ENCODE measurements at places on chromosomes 1 and 21. TPM values are rescaled to one million over a fixed set of nuclear protein-coding genes. Genes with fewer than 3 reads are reported as not detected.

DNA sequence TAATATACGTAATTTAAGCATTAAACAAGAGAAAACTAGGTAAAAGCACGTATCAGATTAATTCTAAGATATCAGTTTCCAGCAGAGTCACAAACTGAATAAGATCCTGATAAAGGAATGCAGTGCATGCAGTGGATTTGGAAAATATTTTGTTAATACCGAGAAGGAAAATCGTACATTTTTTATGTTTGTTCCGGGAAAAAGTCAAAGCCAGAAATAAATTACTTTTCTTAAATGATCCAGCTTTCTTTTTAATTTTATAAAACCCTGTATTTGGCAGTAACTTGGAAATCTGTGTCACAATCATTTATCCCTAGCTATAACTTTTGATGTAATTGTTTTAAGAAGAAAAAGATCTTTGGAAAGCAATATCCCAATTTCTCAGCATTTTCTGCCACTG, 955 bp downstream of the PALMD start:
- peaks cover 24% of the 10 kb centered on the region for H3K27me3 ChIP-seq
- DNase-seq: no peak
- H3K36me3 ChIP-seq: no peaks in the 10 kb centered on the region
- H3K27ac ChIP-seq: no peak overlapping the region
- H3K4me1 ChIP-seq: no peaks in the 10 kb centered on the region

GRCh38 chr1:85365851-85366250, 89.4 kb upstream of the BCL10 start:
- peaks cover 16% of the 10 kb centered on the region for H3K27me3 ChIP-seq
- H3K27ac ChIP-seq: no peak overlapping the region
- no peaks in the 10 kb centered on the region for H3K36me3 ChIP-seq
- no peak overlapping the region for H3K4me3 ChIP-seq

DNA sequence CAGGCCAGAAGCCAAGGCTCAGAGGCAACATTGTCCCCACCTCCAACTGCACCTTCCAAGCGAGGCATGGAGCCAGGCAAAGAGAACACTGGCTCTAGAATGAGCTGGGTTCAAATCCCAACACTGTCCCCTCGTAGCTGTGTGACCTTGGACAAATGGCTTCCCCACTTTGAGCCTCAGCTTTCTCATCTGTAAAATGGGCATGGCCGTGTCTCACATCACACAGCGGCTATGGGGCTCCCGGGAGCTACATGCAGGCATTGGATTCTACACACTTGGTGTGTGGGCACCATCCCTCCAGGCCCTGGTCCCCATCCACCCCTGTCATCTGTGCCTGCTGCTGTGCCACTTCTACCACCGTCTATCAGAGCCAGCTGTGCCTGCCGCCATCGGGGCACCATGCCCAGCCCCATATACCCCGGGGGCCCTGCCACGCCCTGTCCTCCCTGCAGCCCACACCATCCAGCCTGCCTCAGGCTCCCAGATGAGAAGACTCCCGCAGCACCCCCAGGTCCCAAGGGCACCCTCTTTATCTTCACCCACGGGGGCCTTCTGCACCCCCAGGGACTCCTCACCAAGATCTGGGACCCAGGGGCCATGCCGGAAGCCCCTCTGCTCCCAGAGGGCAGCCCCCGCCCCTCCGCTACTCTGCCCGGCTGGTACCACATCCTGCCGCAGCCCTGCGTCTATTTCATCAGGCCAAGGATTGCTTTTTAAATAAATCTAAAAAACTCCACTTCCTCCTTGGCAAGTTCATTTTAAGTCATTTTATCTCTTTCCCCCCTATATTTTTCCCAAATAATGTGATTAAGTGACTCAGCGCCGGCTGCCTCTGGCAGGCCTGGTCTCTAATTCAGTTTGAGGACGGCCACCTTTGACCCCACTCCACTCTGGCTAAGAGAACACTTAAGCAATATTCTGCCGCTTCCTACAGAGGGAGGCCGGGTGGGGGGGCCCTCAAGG, 107.8 kb upstream of the TARDBP start:
- peaks cover 36% of the 10 kb centered on the region for H3K4me1 ChIP-seq
- peak; percentile 65 for DNase-seq

GRCh38 chr1:179126338-179127060, 44.6 kb downstream of the TOR3A start:
- no peak overlapping the region for H3K4me3 ChIP-seq
- no peaks in the 10 kb centered on the region for H3K27me3 ChIP-seq
- peaks cover 22% of the 10 kb centered on the region for H3K4me1 ChIP-seq
- no peak for DNase-seq

DNA sequence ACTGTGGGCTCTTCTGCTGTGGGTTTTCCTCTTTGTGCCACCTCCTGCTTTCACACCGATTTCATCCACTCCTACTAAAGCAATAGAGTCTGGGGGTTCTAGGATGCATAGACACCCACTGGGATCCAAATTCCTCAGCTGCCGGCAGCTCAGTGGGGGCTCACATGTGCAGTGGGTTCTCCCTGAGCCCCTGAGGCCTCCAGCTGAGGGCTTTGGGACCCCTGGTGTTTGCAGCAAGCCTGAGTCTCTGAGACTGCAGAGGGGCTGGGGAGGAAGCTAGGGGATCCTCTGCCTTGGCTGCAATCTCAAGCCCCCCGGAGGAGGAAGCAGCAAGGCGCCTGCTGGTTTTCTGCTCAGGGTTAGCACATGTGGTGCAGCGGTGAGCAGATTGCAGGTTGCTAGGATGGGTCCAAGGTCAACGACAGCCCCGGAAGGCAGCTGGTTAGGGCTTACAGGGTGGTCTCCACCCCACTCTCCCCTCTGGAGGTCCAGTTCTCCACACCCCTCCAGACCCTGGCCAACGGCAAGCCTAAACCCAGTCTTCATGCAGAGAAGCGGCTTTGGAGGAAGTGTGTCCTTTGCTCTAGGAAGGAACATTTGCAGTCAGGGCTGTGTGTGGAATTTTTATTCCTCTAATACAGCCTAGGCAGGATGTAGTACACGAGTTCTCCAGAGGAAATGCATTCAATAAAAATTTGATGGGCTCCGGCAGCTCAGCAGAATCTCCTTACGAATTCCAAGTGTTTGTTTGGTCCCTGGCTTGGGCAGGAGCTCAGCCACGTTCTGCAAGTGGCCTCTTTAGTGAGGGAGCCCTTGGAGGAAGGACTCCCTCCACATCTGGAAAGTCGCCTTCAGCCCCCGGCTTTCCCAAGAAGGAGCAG, 269.1 kb upstream of the VAMP3 start:
- no peaks in the 10 kb centered on the region for H3K27me3 ChIP-seq
- H3K4me1 ChIP-seq: no peaks in the 10 kb centered on the region
- no peak overlapping the region for H3K27ac ChIP-seq
- no peaks in the 10 kb centered on the region for H3K36me3 ChIP-seq

DNA sequence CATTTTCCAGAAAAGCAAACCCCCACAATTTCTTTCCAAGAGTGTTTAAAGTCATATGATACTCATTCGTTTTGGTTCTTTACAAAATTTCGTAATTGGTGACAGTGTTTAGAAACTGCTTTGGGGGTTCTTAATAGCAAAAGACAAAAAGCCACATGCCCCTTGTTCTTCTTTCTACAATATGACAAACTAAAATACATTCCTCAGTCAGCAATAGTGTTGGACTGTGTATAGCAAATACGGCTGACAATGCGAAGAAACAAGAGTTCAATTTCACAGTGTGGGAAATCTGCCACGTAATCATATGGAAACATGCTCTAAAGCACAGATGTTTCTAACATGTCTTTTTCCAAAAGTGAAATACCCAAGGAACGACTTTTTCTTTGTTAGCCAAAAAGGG, 7.6 kb upstream of the IFNAR1 start:
- no peak for DNase-seq
- no peak overlapping the region for H3K27ac ChIP-seq
- H3K4me3 ChIP-seq: no peak overlapping the region

GRCh38 chr1:6588128-6588892, 8.5 kb downstream of the ZBTB48 start:
- no peak for DNase-seq
- H3K27ac ChIP-seq: peak overlapping the region; percentile 55
- H3K27me3 ChIP-seq: no peaks in the 10 kb centered on the region
- peaks cover 39% of the 10 kb centered on the region for H3K4me1 ChIP-seq
- no peak overlapping the region for H3K4me3 ChIP-seq

- no peak within 1 kb of the TSS for H3K4me3 ChIP-seq
- no peak for DNase-seq
- H3K27ac ChIP-seq: no peak within 1 kb of the TSS
- H3K27me3 ChIP-seq: peaks cover 45% of the 10 kb centered on the region
Observed at GRCh38 chr1:182061594-182061993, at the start of gene ZNF648. Gene ZNF648, minus strand, starts transcription at chr1:182061712. Its CDS starts 3,702 bp downstream, at chr1:182058010.

- H3K36me3 ChIP-seq: no peaks in the 10 kb centered on the region
- no peaks in the 10 kb centered on the region for H3K27me3 ChIP-seq
- no peak for DNase-seq
- H3K4me3 ChIP-seq: no peak overlapping the region
- no peak overlapping the region for H3K27ac ChIP-seq
Observed at GRCh38 chr1:2353551-2354438, 37.6 kb downstream of the MORN1 start.

GRCh38 chr1:10074059-10074851, 41.5 kb downstream of the UBE4B start:
- H3K36me3 ChIP-seq: peaks cover 7% of the 10 kb centered on the region
- no peaks in the 10 kb centered on the region for H3K27me3 ChIP-seq
- H3K4me1 ChIP-seq: peaks cover 21% of the 10 kb centered on the region
- peak; percentile 78 for DNase-seq

- peaks cover 92% of the 10 kb centered on the region for H3K36me3 ChIP-seq
- peaks cover 79% of the 10 kb centered on the region for H3K4me1 ChIP-seq
- peak overlapping the region; percentile 94 for H3K27ac ChIP-seq
- DNase-seq: no peak
- no peaks in the 10 kb centered on the region for H3K27me3 ChIP-seq
- H3K4me3 ChIP-seq: peak overlapping the region; percentile 66
Observed at GRCh38 chr1:154158307-154159125, 3.6 kb upstream of the NUP210L start.

- DNase-seq: no peak
- no peaks in the 10 kb centered on the region for H3K36me3 ChIP-seq
Observed at GRCh38 chr1:87393445-87394085, 64.9 kb downstream of the LMO4 start.

- H3K4me1 ChIP-seq: peaks cover 46% of the 10 kb centered on the region
- no peaks in the 10 kb centered on the region for H3K27me3 ChIP-seq
- H3K27ac ChIP-seq: peak overlapping the region; percentile 48
- peaks cover 5% of the 10 kb centered on the region for H3K36me3 ChIP-seq
Observed at GRCh38 chr1:226884966-226885820, 14.8 kb downstream of the PSEN2 start.

DNA sequence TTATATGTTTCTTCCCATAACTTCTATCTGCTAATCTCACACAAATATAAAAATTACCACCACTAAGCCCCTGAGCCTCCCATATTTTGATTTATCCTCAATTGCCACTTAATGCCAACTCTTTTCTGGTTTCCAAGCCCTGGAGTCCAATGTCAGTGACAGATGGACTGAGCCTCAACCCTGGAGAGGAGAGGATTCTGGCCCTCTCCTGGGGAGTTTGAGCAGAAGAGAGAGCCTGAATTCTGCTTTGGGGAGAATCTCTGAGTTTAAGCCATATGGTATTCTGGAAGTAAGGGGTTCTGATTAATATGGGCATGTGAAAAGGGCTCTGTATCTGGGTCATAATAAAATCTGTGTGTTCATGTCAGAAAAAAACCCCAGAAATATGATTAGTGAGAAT, 8.5 kb downstream of the CADM3 start:
- no peak for DNase-seq
- no peaks in the 10 kb centered on the region for H3K4me1 ChIP-seq
- H3K27ac ChIP-seq: no peak overlapping the region
- peaks cover 20% of the 10 kb centered on the region for H3K27me3 ChIP-seq
- H3K36me3 ChIP-seq: no peaks in the 10 kb centered on the region
- H3K4me3 ChIP-seq: no peak overlapping the region

- no peaks in the 10 kb centered on the region for H3K27me3 ChIP-seq
- no peaks in the 10 kb centered on the region for H3K4me1 ChIP-seq
- H3K36me3 ChIP-seq: no peaks in the 10 kb centered on the region
- H3K4me3 ChIP-seq: no peak overlapping the region
- DNase-seq: no peak
Observed at GRCh38 chr1:5562769-5563168, 429.5 kb downstream of the NPHP4 start.

- H3K4me3 ChIP-seq: no peak overlapping the region
- H3K36me3 ChIP-seq: peaks cover 29% of the 10 kb centered on the region
- H3K27ac ChIP-seq: no peak overlapping the region
- DNase-seq: no peak
Observed at GRCh38 chr1:155329980-155330598, 9.4 kb downstream of the RUSC1 start.

DNA sequence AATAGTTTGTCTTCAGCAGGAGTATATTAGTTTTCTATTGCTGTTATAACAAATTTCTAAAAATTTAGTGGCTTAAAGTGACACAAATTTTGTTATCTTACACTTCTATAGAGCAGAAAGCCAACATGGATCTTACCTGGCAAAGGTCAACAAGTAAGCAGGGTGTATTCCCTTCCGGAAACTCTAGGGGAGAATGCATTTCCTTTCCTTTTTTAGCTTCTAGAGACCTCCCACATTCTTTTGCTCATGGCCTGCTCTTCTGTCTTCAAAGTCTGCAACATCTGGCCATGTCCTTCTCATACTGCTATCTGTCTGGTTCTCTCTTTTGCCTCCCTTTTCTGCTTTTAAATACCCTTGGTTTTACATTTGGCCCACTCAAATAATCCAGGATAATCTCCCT, 242.6 kb downstream of the ZNF648 start:
- H3K36me3 ChIP-seq: no peaks in the 10 kb centered on the region
- no peak overlapping the region for H3K27ac ChIP-seq
- no peak for DNase-seq
- no peaks in the 10 kb centered on the region for H3K4me1 ChIP-seq

GRCh38 chr1:99965646-99966375, 4.0 kb upstream of the SLC35A3 start:
- peaks cover 4% of the 10 kb centered on the region for H3K36me3 ChIP-seq
- no peaks in the 10 kb centered on the region for H3K27me3 ChIP-seq
- DNase-seq: no peak
- H3K4me1 ChIP-seq: peaks cover 18% of the 10 kb centered on the region

- H3K4me3 ChIP-seq: no peak overlapping the region
- no peaks in the 10 kb centered on the region for H3K36me3 ChIP-seq
- peaks cover 3% of the 10 kb centered on the region for H3K27me3 ChIP-seq
- H3K4me1 ChIP-seq: peaks cover 9% of the 10 kb centered on the region
- DNase-seq: no peak
Observed at GRCh38 chr1:1132042-1132950, 16.4 kb upstream of the C1orf159 start.

DNA sequence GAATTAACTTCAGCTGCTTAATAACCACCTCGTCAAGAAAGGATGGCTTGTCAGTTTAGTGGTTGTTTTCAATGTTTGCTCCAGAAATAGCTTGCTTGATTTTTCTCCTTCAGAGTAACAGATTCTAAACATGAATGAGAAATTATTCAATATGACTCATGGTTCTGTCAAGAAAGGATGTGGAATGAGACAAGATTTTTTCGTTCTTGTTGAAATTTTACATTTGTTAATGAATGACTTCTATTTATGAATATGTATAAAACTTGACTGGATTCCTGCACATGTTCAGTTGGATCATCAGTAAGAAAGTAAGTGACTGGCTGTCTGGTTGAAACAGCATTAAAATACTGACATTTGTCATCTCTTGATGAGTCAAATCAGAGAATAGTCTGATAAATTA, 38.3 kb downstream of the IFI44 start:
- peaks cover 4% of the 10 kb centered on the region for H3K4me1 ChIP-seq
- H3K4me3 ChIP-seq: no peak overlapping the region
- peaks cover 35% of the 10 kb centered on the region for H3K27me3 ChIP-seq
- no peak for DNase-seq
- no peaks in the 10 kb centered on the region for H3K36me3 ChIP-seq
- no peak overlapping the region for H3K27ac ChIP-seq

IFI44 gene
- 158 TPM for total RNA-seq

DENND1B gene
- total RNA-seq: 22.5 TPM

FOXD2 gene
- total RNA-seq: 0.24 TPM

OR2T35 gene
- total RNA-seq: not detected

RXRG gene
- total RNA-seq: not detected

MATN1 gene
- total RNA-seq: not detected
